ENCODE measurements at places on chromosomes 7 and 10.

GRCh38 chr7:128170461-128170860, 70.6 kb upstream of the LEP start:
- no peak for DNase-seq

GRCh38 chr10:22780474-22780885, 66.1 kb upstream of the PIP4K2A start:
- no peak for DNase-seq

DNA sequence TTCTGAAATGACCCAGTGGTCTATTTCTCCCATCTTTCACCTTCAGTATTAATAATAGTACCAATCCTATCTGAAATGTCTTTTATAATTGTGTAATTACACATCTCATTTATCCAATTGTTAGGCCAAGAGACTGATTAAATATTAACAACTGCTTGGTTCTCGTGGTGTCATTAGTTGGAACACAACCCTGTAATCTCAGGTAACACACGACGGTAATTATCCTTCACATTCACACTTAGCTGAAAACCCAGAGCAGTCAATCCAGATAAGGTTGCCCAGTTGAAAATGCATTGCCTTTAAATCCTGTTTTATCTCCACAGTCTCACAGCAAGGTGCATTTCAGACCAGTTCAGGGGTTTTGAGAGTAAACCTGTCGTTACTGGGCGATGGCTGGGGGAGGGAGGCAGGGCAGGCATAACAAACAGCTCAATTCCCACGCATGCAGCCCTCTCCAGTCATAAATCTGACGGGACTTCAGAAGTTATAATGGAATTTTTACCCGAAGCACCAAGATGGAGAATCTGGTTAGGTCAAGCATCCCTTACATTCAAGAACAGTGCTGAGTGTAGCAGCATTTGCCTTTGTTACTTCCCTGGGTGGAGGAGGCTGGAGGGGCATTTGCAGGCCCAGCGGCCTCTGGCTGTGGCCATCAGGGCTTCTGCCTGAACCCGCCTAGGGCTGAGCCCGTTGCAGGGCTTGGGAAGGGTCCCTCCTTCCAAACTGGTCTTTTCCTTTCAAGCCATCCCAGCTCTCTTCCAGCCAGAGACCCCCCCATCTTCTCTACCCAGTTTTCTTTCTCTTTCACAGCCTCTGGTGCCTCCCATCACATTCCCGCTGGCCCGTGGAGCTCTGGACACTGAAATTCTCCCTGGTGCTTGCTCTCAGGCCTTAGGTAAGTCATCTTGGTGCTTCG, 201.0 kb upstream of the LYZL2 start:
- no peak for DNase-seq

GRCh38 chr7:2282185-2282751, 32.0 kb downstream of the SNX8 start:
- DNase-seq, result no peak

DNA sequence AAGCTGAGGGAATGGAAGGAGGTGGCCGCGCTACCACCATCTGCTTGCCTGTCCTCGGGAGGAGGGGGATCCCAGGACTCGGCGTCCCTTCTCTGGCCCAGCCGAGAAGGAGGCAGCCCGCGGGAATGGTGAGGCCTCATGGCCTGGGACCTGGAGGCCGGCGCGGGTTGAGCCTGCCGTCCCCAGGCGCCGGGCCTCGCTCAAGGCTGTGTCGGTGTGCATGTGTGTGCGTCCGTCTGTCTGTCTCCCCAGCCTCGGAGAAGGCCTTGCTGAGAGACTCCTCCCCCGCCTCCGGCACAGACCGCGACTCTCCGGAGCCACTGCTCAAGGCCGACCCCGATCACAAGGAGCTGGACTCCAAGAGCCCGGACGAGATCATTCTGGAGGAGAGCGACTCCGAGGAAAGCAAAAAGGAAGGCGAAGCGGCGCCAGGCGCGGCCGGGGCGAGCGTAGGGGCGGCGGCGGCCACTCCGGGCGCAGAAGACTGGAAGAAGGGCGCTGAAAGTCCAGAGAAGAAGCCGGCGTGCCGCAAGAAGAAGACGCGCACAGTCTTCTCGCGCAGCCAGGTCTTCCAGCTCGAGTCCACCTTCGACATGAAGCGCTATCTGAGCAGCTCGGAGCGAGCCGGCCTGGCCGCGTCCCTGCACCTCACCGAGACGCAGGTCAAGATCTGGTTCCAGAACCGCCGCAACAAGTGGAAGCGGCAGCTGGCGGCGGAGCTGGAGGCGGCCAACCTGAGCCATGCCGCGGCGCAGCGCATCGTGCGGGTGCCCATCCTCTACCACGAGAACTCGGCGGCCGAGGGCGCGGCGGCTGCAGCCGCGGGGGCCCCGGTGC, 1.3 kb downstream of the HMX3 start:
- DNase-seq, result no peak

DNA sequence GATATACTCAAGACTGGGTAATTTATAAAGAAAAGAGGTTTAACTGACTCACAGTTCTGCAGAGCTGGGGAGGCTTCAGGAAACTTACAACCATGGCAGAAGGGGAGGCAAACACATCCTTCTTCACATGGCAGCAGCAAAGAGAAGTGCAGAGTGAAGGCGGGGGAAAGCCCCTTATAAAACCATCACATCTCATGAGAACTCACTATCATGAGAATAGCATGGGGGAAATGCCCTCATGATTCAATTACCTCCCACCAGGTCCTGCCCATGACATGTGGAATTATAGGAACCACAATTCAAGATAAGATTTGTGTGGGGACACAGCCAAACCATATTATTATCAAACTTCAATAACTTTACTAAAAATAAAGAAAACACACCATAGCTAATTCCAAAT, 30.4 kb upstream of the JAZF1 start:
- DNase-seq, result no peak

- DNase-seq, result no peak
Observed at GRCh38 chr10:10829576-10829975, 188.1 kb upstream of the CELF2 start.

DNA sequence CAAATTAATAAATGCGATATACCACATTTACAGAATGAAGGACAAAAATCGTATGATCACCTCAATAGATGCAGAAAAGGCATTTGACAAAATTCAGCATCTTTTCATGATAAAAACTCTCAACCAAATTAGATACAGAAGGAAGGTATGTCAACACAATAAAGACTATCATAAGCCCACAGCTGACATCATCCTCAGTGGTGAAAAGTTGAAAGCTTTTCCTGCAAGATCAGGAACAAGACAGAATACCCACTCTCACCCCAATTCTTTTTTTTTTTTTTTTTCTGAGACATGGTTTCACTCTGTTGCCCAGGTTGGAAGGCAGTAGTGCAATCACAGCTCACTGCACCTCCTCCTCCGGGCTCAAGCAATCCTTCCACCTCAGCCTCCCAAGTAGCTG, 67.2 kb downstream of the TPST1 start:
- no peak for DNase-seq

Data from left kidney (tissue), 8 donors.